ENCODE measurements at places on chromosomes 3 and 15.
A peak's percentile ranks its signal among the peaks of the same experiment; 100 is the strongest.

DNA sequence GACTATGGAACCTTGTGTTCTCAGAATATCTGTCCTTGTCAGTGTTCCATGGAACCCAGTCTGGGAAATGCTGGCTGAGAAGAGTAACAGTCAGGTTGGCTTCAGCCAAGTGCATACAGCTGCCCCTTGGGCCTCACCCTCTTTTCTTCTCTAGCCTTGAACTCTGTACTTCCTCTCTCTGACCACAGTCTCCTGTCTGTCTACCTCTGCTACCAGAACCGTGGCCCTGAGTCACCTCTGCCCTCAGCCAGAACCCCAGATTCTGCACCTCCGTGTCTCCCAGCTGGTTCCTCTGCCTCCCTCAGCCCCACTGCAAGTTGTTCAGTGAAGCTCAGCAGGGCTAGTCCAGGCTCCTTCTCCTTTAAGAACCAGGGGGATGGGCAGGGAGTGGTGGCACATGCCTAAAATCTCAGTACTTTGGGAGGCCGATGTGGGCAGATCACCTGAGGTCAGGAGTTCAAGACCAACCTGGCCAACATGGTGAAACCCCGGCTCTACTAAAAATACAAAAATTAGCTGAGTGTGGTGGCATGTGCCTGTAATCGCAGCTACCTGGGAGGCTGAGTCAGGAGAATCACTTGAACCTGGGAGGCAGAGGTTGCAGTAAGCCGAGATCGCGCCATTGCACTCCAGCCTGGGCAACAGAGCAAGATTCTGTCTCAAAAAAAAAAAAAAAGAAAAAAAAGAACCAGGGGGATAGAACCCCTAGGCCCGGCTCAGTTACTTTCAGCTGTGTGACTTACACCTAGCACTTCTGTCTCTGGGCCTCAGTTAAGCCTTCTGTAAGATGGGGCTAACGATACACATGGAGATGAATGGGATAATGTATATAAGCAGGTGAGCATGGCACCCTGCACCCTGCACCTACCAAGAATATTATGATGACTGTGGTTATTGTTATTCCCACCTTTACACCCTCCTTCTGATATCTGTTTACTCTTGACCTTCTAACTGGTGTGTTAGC, 24.3 kb upstream of the TATDN2 start:
- peak; percentile 18 for DNase-seq

DNA sequence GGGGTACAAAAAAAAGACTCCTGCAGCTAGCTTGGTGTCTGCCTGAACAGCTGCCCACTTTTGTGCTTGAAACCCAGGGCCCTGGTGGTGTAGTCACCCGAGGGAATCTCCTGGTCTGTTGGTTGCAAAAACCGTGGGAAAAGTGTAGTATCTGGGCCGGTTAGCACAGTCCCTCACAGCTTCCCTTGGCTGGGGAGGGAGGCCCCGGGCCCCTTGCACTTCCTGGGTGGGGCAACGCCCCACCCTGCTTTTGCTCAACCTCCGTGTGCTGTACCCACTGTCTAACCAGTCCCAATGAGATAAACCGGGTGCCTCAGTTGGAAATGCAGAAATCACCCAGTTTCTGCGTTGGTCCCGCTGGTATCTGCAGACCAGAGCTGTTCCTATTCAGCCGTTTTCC, 211.7 kb upstream of the ZPLD1 start:
- no peak for DNase-seq

DNA sequence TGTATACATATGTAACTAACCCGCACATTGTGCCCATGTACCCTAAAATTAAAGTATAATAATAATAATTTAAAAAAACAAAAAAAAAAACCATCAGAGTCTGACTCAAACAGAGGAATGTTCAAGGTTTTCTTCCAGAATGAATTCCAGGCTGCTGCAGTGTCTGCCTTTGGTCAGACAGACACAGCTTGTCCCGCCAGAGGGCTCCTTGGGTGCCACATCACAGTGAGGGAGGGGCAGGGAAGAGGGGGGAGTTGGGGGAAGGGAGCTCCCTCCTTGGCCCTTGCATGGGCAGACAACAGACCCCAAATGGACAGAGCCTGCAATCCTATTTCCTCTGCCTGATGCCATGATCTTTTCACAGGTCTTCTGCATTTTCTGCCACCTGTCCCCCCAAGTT, 36.5 kb downstream of the ITGB5 start:
- peak; percentile 57 for DNase-seq

DNA sequence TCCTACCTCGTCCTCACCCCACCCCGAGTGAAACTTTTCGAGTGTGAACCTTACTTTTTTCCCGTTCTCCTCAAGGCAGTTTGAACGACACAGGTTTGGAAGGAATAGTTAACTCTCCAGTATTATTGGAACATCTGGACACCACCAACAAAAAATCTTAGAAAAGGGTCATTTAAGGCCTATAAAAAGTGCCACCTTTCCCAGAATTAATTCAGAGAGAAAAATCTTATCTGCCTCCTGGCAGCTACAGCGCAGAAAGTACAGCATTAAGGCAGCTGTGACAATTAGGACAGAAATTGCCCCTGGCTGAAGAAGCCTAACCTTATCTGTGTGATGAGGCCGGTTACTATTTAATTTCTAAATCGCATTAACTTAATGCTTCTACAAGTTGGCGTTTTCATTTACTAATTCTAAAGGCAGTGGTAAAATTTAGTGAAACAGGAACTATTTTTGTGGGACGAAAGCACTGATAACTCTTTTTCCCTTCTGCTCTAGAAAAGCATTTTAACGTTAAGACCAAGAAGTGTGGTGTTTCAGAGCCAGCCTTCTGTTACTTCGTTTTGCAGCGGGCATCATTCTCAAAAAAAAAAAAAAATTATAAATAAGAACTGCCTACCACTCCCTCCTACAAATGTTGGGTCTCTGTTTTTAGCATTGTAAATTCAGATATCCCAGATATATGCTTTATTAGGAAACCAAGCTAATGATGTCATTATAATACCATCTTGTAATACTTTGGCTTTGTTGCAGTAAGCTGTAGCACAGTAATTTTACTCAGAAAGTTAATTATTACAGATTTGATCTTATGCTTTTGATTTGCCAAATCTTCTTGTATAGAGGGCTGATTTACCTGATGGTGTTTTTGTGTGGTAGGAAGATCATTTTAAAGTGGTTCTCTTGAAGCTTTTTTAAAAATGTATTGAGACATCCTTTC, 1.4 kb downstream of the ATP11B start:
- peak; percentile 17 for DNase-seq

DNA sequence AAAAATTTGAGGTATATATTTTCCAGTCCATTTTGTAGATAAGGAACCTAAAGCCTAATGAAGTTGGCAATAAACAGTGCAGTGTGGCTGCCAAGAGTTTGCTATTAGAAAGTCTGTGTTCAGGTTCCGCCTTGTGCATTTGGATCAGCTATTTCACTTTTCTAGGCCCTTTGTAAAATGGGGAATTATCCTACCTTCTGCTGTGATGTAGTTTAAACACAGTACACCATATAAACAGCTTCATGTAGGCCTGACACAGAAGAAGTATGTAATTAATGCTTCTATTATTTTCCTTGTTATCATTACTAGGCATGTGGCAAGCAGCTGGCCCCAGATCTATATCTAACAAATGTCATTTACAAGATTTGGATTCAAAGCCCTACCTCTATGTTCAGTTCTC, 456.3 kb downstream of the GABRG3 start:
- no peak for DNase-seq

- DNase-seq: no peak
Observed at GRCh38 chr3:190336516-190337189, 14.4 kb upstream of the CLDN1 start.

- no peak for DNase-seq
Observed at GRCh38 chr3:4043867-4044575, 244.8 kb downstream of the LRRN1 start.

DNA sequence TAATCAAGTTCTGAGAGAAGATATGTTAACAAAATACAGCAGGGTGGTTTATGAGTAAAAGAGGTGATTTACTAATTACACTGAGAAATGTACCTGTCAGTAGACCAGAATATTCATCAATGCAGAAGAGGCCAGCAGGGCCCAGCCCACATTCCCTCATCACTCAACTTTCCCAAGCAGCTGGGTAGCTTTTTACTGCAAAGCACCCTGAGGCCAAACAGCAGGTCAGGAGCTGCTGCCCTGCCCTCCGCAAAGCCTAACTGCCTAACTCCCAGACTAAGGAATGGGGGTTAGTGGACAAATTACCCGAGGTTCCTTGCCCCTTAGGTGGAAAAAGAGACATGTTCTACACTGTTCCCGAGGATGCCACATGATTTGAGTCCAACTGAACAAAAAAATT, 108.2 kb downstream of the TBL1XR1 start:
- DNase-seq: no peak

GRCh38 chr3:136196401-136197158, 445 bp upstream of the MSL2 start:
- peak; percentile 99 for DNase-seq

DNA sequence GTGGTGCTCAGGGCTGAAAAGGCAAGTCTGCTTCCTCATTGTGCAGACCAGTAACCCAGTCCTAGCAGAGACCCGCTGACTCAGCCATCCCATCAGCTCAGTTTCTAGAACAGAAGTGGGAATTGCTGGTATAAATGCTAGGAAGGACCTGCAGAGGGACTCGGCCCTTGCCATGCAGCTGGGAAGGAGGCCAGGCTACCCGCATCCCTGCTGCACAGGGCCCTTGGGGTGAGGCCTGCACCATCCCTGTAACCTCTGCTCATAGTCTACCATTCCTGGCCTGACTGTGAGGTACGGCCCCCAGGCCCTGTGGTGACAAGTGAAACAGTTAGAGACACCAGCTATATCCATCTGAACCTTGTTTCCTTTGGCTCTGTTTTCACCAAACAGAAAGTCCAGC, 23.5 kb downstream of the RAB6B start:
- no peak for DNase-seq

DNA sequence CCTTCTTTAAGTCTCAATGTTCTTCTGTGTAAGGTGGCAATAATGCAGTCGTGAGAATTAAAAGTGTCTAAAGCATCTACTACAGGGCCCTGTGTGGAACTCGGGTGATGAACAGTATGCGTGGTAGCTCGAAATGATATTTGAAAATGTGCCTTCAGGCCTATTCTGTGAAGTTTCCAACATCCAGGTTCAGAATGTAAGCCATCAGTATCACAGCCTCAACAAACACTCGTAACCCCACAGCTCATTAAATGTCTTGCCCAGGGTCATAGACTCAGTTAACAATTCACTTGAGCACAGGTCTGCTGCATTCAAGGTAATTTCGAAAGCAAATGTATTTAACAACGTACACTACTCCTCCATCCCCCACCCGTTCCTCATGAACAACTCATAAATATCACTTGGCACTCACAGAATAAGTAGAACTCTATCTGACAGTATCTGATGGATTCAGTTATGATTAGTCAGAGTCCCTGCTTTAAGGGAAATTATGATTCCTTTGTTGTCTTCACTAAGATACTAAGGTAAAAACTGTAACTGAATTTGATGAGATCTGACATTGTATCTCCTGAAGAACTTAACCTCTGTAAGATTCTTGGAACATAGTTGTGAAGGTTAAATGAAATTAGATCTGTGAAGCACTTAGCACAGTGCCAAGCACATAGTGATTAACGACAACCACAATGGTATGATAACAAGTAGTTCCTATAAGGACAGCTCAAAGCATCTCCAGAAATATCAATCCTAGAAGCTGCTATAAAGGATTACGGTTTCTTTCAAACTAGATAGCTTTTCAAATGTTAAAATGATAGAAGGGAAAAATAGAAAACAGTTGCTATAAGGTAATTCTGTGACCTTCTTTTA, 642.3 kb downstream of the TBL1XR1 start:
- peak; percentile 35 for DNase-seq

GRCh38 chr3:43369404-43370292, 83.3 kb downstream of the SNRK start:
- no peak for DNase-seq

DNA sequence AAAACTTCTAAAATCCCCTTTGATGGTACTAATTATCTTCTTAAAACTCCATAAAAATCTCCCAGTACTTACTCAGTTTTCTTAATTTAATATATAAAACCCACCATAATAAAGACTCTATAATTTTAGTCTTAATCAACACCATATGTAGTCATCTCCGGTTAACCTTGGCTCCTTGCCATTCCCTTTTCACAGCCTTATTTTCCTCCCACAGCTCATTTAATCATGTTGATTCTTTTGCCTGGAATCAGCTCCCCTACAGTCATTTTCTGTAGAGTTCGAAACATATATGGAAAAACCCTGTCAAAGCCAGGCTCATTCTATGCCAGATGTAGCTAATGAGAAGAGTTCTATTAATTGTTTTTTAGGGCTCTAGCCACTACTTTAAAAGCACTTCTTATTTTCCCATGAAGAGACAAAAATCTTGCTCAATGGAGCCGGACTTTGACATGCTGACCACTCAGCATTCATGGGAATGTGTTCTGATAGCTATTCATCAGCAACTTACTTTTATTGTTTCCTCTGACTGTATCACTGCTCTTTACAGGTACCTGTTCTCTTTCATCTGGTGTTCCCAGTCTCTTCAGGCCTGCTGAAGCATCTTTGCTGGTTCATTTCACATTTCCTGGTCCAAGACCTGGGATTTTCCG, 573.4 kb downstream of the NAALADL2 start:
- peak; percentile 3 for DNase-seq

DNA sequence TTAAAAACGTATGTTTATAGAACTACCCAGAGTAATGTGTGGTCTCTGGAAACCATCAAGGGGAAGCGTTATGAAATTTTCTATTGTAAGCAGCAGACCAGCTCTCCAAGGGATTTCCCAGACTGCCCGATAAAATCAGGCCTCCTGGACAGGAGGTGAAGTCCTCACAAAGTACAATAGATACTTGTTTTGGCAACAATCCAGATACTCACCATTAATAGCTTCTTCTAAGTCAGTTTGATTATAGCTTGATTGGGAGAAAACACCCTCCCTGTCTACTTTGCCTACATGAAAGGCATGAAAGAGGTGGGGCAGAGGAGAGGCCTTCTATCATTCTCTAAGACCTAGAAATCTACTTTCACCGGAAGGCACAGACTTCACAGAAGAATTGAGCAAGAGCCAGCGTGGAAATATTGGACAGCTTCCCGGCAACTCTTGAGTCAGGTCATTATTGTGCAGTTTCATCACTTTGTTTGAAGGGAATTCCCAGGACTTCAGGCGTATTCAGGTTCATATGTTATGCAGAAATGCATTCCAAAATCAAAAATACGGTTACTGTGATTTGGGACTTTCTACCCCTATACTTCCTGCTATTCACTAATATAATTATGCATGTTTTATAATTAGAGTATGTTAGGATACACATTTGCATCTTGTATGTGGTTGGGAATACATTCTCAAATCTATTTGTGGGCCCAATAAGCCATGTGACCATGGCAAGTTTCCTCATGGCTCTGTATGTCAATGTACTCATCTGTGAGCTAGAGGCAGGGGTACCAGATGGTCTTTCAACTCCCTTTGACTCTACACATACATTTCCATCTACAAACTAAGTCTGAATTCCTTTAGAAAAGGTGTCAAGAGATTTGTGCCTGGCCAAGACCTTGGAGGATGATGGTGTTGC, 103.5 kb downstream of the CD47 start:
- DNase-seq: peak; percentile 95

DNA sequence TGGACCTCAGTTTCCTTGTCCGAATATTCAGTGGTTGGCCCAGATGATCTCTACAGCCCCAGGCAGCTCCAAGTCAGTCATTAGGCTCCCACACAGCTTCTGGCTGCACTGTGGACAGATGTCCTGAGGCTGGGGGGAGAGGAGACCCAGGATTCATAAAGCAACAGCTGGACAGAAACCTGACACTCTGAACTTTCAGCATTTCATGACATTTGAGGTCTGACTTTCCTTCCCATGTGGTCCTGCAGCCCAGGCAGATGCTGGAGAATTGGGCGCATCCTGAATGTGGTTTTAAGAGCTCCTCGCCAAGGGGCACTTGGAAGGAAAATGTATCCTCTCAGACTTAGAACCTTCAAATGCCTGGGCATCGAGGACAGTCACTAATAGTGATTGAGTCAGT, 307.6 kb upstream of the LRRFIP2 start:
- no peak for DNase-seq

Measured in HCEC 1CT (cell line).